Activated naive CD4-positive, alpha-beta T cell treated with anti-CD3 and anti-CD28 coated beads, Interleukin-2, amount 10 ng/mL, durations not matched to agents 7 days and 5 days (primary cell): ENCODE measurements at places on chromosomes 1 and 21.

- no peaks in the 10 kb centered on the region for H3K4me1 ChIP-seq
- no peak for DNase-seq
- H3K4me3 ChIP-seq, result no peak overlapping the region
- no peaks in the 10 kb centered on the region for H3K27me3 ChIP-seq
These were observed 51.0 kb downstream of the KCNK2 start for GRCh38 chr1:215133532-215133931.

- no peak overlapping the region for H3K4me3 ChIP-seq
- H3K36me3 ChIP-seq, result peaks cover 58% of the 10 kb centered on the region
- no peak overlapping the region for H3K27ac ChIP-seq
- H3K27me3 ChIP-seq, result no peaks in the 10 kb centered on the region
These were observed 85.4 kb downstream of the CEP350 start for GRCh38 chr1:180040034-180040433.

- DNase-seq, result no peak
- peaks cover 51% of the 10 kb centered on the region for H3K36me3 ChIP-seq
- H3K4me1 ChIP-seq, result peaks cover 35% of the 10 kb centered on the region
- no peak overlapping the region for H3K4me3 ChIP-seq
These were observed 20.9 kb downstream of the CAPN2 start for GRCh38 chr1:223732993-223733798.

GRCh38 chr1:206581571-206581981 is 30.7 kb downstream of the EIF2D start:
- no peaks in the 10 kb centered on the region for H3K27me3 ChIP-seq
- H3K27ac ChIP-seq, result peak overlapping the region; percentile 95
- DNase-seq, result peak; percentile 52
- peaks cover 84% of the 10 kb centered on the region for H3K36me3 ChIP-seq
- H3K4me1 ChIP-seq, result peaks cover 90% of the 10 kb centered on the region

DNA sequence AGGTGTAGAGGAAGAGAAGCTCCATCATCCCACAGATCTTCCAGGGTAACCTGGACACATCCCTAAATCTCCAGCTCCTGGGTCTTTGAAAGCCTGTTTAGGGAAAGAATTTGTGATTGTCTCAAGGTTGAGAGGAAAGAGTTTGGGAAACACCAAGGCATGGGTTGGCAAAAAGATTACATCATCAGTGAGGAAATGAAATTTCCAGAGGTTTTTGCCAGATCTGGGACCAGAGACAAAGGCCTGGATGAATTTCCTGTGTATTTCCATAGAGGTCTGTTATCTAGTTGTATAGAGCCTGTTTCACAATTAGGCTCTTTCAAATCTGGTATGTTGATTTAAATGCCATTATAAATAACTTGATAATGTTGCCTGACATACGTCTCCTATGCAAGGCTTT is 82.3 kb downstream of the GPR89B start:
- peaks cover 4% of the 10 kb centered on the region for H3K36me3 ChIP-seq
- H3K4me1 ChIP-seq, result peaks cover 27% of the 10 kb centered on the region

- H3K27ac ChIP-seq, result no peak overlapping the region
- H3K4me1 ChIP-seq, result peaks cover 7% of the 10 kb centered on the region
- no peak for DNase-seq
- no peaks in the 10 kb centered on the region for H3K36me3 ChIP-seq
- no peaks in the 10 kb centered on the region for H3K27me3 ChIP-seq
These were observed 29.1 kb downstream of the GPA33 start for GRCh38 chr1:167061073-167061464.

DNA sequence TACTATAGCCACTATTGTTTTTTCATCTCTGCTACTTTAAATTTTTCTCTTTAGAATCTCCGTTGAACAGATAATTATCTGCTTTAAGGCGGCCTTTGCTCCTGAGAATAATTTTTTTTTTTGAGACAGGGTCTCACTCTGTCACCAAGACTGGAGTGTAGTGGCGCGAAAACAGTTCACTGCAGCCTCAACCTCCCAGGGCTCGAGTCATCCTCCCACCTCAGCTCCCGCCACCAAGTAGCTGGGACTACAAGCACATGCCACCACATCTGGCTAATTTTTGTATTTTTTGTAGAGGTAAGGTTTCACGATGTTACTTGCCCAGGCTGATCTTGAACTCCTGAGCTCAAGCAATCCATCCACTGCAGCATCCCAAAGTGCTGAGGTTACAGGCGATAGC is 28.6 kb downstream of the TRIT1 start:
- DNase-seq, result no peak
- no peaks in the 10 kb centered on the region for H3K4me1 ChIP-seq
- peaks cover 9% of the 10 kb centered on the region for H3K36me3 ChIP-seq
- H3K4me3 ChIP-seq, result no peak overlapping the region
- no peak overlapping the region for H3K27ac ChIP-seq
- no peaks in the 10 kb centered on the region for H3K27me3 ChIP-seq

DNA sequence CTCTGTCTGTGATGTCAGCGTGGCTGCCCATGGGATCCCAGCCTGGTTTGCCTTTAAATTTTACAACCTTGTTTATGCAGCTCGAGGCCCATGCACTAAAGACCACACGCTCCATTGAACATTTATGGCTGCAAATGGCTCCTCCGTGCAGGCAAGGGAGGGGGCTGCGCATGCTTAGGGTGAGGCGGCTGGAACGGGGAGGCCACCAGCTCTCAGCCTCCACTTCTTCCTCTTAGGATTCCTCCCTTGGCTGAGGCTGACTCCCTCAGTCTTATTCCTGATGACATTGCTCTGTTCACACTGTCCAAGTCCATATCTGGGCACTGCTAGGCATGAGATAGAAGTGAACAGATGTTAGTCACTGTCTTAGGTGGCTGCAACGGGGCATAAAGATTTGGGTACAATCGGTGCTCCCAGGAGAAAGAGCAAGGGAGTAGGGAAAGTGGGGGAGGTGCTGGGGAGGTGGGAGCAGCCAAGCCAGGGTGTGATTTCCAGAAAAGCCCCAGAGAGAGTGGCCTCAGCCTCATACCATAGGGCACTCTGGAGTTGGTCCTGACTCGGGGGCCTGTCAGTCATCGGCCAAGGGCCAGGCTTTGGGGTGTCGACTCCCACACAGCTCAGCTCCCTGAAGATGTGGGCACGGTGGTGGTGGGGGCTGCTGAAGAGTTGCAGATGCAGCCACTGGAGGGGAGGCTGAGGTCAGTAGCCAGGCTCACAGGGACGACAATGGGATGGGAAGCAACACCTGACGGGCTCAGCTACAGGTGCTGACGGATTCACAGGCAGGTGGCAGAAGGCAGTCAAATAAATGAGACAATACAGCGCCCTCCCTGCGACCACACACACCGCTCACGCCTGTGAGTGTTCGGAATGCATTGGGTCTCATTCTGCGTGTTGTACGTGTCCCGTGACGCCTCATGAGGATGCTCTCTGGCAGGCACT is 37.3 kb upstream of the ACTL8 start:
- DNase-seq, result no peak
- H3K27me3 ChIP-seq, result no peaks in the 10 kb centered on the region
- no peak overlapping the region for H3K4me3 ChIP-seq
- H3K36me3 ChIP-seq, result no peaks in the 10 kb centered on the region
- no peak overlapping the region for H3K27ac ChIP-seq

- H3K27ac ChIP-seq, result no peak overlapping the region
- peaks cover 6% of the 10 kb centered on the region for H3K27me3 ChIP-seq
- peak; percentile 81 for DNase-seq
- H3K4me3 ChIP-seq, result no peak overlapping the region
- H3K36me3 ChIP-seq, result no peaks in the 10 kb centered on the region
These were observed 18.7 kb downstream of the MFSD2A start for GRCh38 chr1:39973503-39974135.

DNA sequence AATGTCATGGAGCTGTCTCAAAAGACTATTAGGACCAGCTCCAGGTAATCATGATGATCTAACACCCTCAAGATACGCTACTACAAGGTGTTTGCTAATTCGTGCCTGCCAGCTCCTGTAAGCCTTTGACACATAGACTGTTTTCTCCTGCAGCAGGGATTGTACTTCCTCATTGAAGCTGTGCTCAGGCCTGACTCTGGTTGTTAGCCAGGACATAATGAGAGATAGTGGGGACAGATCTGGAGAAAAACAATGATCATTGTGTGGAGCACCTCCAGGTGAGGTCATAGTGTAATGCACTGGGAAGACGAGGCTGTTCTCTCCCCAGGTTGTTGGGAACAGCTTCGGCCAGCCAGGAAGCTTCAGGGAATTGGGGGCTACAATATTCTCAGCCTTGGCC is 94.6 kb downstream of the SETD4 start:
- no peaks in the 10 kb centered on the region for H3K4me1 ChIP-seq
- no peaks in the 10 kb centered on the region for H3K36me3 ChIP-seq
- no peak for DNase-seq
- H3K27ac ChIP-seq, result no peak overlapping the region
- no peak overlapping the region for H3K4me3 ChIP-seq

DNA sequence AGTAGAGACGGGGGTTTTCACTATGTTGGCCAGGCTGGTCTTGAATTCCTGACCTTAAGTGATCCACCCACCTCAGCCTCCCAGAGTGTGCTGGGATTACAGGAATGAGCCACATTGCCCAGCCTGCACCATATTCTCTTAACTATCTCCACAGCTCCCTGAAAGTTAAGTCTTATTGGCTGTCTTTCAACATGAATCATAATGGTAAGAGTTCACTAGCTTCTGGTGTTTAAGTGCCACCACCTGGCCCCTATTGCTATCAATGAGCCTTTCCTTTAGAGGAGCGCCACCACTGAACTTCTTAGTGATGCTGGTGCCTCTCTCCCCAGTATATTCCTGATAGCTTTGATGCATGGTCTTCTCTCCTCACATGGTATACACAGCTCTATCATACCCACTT is 15.7 kb downstream of the ZFYVE9 start:
- no peaks in the 10 kb centered on the region for H3K36me3 ChIP-seq
- no peak overlapping the region for H3K4me3 ChIP-seq
- H3K27ac ChIP-seq, result no peak overlapping the region
- H3K27me3 ChIP-seq, result no peaks in the 10 kb centered on the region
- no peaks in the 10 kb centered on the region for H3K4me1 ChIP-seq
- no peak for DNase-seq

DNA sequence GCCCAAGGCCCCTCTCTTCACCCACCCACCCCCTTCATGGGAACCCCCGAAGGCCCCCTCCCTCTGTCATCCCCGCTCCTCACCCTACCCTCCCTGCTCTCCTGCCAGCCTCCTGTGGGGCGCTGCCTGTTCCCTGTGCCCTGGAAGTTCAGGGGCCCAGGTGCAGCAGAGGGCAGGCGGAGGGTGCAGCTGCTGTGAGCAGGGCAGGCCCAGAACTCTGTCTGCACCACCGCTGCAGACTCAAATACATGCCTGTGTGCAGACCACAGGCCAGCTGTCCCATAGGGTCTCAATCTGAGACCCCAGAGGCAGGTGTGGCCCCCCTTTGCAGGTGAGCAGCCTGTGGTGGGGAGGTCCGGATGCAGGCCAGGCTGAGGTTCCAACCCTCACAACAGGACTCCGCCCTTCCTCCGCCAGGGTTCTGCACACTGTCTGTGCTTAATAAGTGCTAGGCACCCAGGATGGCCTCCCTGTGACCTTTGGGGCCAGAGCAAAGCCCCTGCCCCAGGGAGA is 62.5 kb downstream of the WNT9A start:
- H3K36me3 ChIP-seq, result no peaks in the 10 kb centered on the region
- peaks cover 36% of the 10 kb centered on the region for H3K4me1 ChIP-seq
- H3K27me3 ChIP-seq, result peaks cover 21% of the 10 kb centered on the region
- H3K27ac ChIP-seq, result peak overlapping the region; percentile 92
- peak overlapping the region; percentile 53 for H3K4me3 ChIP-seq

DNA sequence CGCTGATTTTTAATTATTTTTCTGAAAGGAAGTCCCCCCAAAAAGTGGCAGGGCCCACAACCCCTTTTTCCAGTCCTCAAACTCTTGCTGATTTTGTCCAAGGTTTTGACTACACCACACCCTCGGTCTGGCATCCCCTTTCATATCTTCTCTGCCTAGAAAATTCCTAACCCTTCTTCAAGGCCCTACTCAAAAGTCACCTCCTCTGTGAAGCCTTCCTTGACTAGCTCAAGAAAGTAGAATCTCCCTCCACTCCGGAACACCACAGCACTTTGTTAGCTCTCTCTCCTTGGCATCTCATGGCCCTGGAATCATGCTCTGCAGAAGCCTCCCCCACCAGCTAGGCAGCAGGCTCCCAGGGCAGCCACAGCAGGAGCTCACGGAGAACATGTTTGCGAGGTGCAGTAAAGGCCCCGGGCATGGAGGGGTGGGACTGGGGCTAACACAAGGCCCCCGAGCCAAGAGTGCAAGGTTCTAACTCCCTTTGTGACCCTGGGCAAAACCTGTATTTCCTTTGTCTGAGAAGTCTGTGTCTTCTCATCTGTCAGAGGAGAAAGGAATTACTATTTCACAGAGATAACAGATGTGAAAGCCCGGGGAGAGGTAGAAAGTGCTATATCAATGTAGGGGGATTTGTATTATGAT is 17.7 kb upstream of the S100A7 start:
- no peak for DNase-seq
- H3K27ac ChIP-seq, result no peak overlapping the region
- H3K27me3 ChIP-seq, result peaks cover 36% of the 10 kb centered on the region
- no peak overlapping the region for H3K4me3 ChIP-seq
- H3K36me3 ChIP-seq, result no peaks in the 10 kb centered on the region
- no peaks in the 10 kb centered on the region for H3K4me1 ChIP-seq

DNA sequence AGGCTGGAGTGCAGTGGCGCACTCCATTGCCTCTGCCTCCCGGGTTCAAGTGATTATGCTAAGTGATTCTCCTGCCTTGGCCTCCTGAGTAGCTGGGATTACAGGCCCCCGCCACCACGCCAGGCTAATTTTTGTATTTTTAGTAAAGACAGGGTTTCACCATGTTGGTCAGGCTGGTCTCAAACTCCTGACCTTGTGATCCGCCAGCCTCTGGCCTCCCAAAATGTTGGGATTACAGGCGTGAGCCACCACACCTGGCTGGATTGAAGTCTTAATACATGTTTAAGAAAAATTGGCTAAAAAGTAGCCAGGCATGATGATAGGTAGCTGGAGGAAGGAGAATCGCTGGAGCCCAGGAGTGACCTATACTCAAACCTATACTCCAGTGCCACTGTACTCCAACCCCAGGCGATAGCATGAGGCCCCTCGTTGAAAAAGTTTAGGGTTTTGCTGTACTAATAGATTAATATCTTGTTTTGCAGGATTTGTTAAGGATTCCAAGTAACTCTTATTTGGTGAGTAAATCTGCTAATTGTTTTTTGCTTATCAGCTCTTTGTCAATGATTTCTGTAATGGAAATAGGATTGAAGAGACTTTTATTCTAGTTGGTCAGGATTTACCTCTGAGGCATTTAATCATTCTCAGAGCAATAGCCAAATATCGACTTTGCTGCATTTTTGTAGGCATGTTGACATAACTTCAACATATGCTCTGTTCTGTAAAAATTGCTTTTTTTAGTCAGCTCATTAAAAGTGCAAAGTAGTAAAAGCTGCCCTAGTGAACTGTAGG is 2.0 kb downstream of the RCC1 start:
- peaks cover 53% of the 10 kb centered on the region for H3K4me1 ChIP-seq
- peak overlapping the region; percentile 97 for H3K27ac ChIP-seq
- H3K4me3 ChIP-seq, result peak overlapping the region; percentile 97
- H3K36me3 ChIP-seq, result peaks cover 66% of the 10 kb centered on the region
- DNase-seq, result no peak
- H3K27me3 ChIP-seq, result no peaks in the 10 kb centered on the region

GRCh38 chr1:187146388-187146787 is 317.6 kb downstream of the PLA2G4A start:
- DNase-seq, result no peak
- no peaks in the 10 kb centered on the region for H3K36me3 ChIP-seq
- H3K4me1 ChIP-seq, result no peaks in the 10 kb centered on the region
- H3K27me3 ChIP-seq, result no peaks in the 10 kb centered on the region
